HT-29 (cell line): ENCODE measurements at places on chromosomes 7 and 10. TPM values are rescaled to one million over a fixed set of nuclear protein-coding genes. Genes with fewer than 3 reads are reported as not detected.

GRCh38 chr10:12540341-12540781 lies 191.0 kb downstream of the CAMK1D start:
- DNase-seq = no peak

DNA sequence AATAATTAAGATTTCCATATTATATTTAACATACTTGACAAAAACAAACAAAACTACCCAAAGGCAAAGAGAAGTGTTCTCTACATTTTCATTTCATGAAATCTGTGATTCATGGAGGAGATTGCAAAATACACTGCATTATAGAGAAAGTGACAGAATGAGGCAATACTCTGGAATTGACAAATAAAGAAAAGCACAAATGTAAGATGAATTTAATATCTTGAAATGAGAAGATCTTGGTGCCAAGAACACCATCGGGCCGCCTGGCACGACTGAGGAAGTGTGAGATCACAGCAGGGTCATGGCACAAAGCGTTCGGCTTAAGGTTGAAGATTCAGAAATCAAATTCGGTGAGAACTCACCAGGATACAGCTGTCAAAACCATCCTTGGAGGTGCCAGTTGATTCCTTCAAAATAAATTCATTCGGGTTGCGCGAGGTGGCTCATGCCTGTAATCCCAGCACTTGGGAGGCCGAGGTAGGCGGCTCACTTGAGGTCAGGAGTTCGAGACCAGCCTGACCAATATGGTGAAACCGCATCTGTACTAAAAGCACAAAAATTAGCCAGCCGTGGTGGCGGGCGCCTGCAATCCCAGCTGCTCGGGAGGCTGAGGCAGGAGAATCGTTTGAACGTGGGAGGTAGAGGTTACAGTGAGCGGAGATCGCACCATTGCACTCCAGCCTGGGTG lies 174.0 kb upstream of the PFKP start:
- DNase-seq = no peak

CLEC5A gene
- not detected in 2 replicates for total RNA-seq

DNA sequence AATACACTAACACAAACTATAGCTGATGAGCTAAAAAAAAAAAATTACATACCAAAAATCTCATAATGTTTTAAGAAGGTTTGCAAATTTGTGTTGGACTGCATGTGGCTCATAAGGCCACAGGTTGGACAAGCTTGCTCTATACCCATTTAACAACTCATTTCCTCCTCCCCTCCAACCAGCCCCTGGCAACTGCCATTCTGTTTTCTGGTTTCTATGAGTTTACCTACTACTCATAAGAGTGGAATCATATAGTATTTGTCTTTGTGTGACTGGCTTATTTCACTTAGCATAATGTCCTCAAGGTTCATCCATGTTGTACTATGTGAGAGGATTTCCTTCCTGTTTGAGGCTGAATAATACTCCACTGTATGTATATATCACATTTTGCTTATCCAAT lies 100.4 kb upstream of the ARHGAP21 start:
- no peak for DNase-seq

DNA sequence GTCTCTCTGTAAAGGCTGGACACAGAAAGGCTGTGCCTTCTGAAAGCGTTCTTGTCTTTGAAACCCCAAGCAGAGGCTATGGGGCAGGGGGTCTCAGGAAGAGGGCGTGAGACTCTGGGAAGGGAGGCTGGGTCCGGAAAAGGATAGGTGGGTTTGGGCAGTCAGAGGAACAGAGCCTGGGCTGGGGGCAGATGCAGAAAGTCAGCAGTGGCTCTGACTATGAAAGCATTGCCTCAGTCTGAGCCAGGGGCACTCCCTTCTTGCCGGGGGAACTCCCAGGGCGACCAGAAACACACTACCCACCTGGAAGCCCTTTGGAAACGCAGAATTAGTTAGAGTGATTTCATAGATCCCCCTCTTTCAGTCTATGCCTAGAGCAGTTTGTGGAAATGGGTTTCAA lies 72.0 kb downstream of the VWA2 start:
- no peak for DNase-seq

DNA sequence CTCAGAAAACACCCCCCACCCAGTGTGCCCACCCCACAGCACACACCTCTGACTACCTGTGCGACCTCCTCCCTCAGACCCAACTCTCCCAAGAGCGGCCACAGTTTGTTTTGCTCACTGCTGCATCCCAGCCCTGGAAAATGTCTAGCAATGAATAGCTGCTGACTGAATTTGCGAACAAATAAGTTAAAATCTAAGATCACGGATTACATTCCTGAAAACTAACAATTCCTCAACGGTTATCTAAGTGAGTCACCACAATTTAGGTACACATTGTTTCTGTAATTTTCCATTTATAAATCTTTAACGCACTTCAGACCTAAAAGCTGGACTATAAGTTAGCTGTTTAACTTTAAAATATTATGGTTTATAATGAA lies 235.2 kb downstream of the ZMYND11 start:
- no peak for DNase-seq

DNA sequence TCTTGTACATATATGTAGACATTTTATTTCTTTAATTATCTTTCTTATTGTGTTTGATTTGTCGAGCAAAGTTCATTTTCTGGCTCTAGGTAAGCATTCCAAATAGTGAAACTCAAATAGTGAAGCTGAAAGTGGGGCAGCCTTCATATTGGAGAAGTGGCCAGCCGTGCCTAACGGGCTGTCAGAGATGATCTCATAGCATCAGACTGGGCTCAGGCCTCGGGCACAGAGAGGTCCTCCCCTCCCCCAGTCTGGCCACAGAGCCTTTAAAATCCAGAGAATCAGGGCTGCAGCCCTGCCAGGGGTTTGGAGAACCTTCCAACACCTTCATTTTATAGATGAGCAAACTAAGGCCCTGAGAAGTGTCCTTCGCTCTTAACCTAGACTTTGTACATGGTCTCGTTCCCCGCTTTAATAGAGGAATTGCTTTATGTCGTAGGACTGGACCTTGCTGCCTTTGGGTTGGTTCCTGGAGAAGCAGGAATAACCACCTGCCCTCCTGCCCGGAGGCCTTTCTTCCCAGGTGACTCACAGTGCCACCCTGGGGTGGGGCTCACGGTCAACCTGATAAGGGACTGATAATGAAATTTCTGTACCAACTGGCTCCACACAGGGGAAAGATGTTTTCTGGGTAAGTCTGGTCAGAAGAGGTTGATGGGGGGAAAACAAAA lies 7.3 kb downstream of the TSPAN15 start:
- peak; percentile 91 for DNase-seq

DNA sequence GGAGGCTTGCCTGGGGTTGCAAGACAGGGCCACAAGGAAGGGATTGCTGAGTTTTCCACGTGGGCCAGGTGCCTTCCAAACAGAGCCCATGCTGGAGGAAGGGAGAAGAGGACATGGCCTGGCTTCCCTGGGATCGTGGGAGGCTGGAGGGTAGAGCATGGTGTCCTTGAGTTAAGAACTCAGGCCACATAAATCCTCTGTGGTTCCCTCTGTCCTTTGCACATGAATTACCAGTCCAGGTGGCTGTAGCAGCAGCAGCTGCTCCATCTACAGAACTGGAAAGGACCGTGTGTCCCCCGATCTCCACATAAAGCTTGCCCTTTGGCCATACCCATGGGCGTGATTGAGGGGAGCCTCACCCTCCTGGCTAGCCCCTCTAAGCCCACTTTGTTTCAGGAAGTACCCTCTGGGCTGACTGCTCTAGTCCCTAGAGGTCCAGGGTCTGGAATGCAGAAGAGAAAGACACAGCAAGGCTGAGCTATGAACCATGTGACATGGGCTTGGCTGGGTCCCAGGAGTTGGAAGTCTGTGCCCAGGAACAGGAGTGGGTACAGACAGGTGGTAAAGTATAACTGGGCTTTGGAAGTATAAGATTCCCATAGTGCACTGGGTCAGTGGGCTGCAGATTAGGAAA lies 84.9 kb downstream of the C10orf105 start:
- peak; percentile 10 for DNase-seq

GRCh38 chr10:66924674-66925345 lies 1.0 kb upstream of the LRRTM3 start:
- DNase-seq = no peak

DNA sequence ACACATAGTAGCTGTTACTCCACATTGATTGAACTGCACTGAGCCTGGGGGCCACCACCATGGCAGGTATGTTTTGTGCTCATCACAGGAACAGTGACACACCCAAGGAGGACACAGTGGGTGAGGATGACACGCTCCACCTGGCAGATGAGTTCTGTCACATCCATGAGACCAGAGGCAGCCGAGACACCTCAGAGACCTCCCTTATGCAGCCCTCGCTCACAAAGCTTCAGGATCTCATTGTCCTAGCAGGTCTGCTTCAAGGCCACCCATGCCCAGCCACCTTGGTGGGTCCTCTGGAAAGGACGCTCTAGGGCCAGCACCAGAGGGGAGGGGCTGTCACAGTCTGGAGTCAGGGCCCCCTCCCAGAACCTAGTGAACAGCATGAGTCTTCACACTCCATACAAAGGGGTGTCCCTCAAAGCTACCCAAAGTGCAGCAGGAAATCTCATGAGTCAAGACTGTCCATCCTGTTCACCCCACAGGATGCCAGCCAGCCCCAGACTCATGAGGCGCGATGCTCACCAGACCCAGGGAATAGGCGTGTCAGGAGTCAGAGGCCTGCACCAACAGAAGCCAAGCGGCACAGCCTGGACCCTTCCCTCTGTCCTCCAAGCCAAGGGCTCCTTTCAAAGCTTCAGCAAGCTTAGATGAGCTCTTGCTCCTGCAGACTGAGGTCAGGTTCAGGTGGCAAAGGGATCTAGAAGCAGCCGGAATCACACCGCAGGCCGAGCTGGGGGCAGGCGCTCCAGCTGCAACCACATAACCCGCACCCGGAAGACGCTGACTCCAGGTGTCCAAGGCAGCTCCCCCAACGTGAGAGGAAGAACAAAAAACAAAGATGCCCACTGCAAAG lies 9.6 kb downstream of the FAM53B start:
- DNase-seq = no peak

AOC1 gene
- 25.2 and 25.8 TPM in 2 replicates for total RNA-seq

GRCh38 chr7:44969049-44969700 lies 9.6 kb downstream of the MYO1G start:
- DNase-seq = no peak

GRIFIN gene
- not detected in 2 replicates for total RNA-seq

GRCh38 chr10:62634576-62634975 lies 169.9 kb upstream of the ADO start:
- DNase-seq = no peak

CAV2 gene
- 14.0 and 14.8 TPM in 2 replicates for total RNA-seq

DNA sequence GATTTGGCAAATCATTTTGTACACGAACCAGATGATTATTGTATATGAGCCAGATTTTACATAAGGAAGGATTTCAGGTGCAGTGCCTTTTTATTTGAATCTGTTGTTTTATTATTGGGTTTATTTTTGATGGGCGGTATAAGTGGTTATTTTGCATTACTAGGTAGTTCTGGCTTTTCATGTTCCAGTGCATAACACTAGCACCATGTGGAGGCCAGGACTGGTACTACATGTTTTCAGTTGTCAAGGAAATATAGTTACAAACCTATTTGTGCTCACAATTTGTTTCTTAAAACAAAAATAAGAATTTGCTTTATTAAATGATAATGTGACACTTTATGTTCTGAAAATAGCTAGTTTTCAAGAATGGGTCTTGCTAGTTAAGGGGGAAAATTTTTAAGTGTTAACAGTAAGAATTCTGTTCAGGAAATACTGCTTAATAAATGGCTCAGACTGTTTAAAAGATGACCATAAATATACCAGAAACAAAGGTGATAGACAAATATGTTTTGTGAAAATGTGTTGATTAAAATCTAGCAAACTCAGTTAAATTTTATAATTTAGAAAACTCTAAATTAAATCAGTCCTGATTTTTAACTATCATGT lies 7.1 kb upstream of the SEMA3E start:
- DNase-seq = peak; percentile 78

DNA sequence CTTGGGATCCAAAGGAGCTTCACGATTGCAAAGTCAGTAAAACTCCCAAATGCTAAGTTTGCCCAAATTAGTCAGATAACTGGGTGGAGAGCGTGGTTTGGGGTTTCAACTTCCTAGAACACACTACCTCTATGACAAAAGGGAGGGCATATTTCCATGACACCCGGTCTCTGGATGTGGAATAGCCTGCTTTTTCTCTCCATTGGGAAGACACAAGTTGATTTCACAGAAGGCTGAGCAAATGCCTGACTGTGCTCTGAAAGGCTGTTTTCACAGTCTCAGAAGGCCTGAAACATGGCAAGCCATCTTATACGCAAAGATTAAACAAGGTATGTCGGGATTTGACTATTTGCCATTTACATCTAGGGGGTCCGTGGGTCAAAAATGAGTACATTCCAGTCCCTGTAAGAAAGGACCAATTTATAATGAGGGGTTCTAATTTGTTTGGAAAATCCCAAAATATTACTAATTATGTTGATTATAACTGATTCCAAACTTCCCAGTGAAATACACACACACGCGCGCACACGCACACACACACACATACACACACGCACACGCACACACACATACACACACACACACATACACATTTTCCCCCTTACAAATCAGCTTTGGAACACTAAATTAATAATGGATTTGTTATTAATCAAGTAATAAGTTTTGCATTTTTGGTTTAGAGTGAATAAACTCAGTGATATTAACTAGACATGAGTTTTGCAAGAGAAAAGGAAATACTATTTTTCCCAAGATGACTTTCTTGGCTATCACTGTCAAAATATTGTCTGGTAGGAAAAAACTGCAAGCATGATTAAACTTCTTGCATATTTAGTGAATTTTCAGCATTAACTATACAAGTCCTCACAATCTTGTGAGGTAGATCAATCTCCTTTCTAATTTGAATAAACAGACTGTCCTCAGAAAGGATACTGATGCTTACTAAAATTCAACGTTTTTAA lies 105.0 kb downstream of the PRTFDC1 start:
- no peak for DNase-seq

CTTNBP2 gene
- 1.0 and 1.1 TPM in 2 replicates for total RNA-seq

SPDYE17 gene
- total RNA-seq = not detected in 2 replicates

DNA sequence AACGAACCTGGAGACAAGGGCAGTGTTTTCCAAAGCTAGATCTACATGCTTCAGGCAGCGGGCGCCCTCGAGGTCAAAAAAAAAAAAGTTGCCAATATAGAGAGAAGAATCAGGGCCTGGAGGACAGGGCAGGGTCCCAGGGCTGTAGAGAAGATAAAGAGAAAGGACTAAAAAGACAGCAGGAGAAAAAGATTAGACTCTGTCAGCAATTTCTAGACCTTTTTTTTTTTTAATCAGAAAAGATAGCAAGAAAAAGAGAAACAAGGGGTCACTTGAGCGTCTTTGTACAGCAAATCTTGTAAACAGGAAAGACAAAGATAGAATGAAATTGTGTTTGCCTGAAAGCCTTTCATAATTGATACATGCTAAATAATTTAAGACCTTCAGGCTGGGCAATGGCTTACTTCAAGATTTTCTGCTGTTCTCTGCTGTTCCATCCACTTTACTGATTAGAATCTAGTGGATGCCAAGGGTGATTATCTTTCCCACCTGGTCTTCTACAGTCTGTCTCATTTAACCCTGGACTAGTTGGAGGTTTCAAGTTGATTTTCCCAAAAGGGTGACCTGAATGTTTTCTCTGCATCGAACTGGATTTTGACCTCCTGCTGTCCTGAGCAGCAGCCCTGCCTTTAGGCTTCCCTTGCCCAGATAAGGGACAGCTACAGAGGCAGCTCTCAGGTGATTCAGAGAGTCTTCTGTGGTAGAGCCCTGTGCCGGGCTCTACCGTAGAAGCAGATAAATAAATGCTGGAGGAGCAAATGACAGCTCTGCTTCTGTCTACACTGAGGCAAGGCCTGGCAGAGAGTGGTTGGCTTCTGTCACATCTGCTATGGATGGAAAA lies 5.1 kb downstream of the LMOD2 start:
- DNase-seq = no peak
